CD4-positive, alpha-beta T cell treated with Interleukin-12 subunit alpha and Interleukin-12 subunit beta, for 1 hour (primary cell): ENCODE measurements at places on chromosomes 6 and 20.

DNA sequence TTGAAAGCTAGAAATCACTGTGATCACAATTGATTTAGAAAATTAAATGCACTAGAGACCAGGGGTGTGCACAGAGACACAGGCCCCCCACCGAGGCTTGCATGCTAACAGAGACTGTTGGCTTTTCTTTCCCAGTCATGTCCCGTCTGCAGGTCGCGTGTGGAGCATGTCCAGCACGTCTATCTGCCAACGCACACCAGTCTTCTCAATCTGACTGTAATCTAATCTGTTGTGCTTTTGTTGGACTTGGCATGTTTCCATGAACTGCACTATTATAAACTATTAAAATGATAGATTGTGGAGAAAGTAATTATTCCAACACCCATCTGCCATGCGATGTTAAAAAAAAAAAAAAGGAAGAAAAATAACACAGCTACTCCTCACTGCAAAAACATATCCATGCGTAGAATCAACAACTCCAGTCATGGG is 17.7 kb downstream of the MYLIP start:
- DNase-seq = no peak

- DNase-seq = no peak
These were observed 27.2 kb downstream of the SLC16A10 start for GRCh38 chr6:111114482-111114881.

DNA sequence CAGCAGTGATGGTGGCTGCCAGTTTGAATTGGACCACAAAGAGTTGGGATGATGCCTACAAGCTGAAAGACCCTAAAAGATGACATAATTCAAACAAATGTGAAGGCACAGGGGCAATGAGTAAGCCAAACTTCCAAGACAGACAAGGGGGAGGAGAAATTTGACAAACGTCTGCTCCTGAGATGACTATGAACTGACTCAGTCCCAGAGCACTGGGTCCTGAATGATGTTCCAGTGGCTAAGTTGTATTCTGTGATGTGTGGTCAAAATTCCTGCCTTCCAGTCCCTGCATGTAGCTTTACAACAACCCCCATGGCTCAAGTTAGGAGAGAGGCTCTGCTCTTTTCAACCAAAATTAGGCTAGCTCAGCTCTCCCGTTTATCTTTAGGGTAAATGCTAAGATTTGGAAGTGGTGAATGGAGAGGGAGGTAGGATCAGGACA is 86.1 kb upstream of the SIRPA start:
- DNase-seq = no peak

DNA sequence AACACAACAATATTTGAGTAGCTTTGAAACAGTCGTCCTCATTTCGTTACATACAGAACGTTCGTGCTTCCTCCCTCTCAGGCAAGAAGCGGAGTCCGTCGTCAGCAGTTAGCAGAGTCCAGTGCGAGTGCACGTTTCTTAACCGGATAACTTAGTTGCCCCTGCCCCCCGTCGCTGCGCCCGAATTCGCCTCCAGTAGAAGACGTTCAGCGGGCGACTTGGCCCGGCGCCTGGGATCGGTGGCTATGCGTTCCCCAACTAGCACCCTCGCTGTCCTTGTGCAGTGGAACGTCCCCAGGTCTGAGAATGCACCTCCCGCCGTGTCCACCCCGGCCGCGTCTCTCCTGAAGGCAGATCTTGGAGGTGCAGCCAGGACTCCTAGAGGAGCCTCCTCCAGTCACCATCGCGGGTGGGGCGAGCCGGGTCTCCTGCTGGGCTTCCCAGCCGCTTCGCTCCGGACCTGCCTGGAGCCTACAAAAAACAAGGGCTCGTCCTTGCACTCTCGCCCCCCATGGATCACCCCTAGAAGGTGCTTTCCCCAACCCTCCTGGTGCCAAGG is 910 bp upstream of the PCSK2 start:
- DNase-seq = no peak

- DNase-seq = no peak
These were observed 204.6 kb upstream of the HEY2 start for GRCh38 chr6:125544819-125545218.

GRCh38 chr6:5063617-5064016 is 21.5 kb upstream of the PPP1R3G start:
- DNase-seq = no peak

DNA sequence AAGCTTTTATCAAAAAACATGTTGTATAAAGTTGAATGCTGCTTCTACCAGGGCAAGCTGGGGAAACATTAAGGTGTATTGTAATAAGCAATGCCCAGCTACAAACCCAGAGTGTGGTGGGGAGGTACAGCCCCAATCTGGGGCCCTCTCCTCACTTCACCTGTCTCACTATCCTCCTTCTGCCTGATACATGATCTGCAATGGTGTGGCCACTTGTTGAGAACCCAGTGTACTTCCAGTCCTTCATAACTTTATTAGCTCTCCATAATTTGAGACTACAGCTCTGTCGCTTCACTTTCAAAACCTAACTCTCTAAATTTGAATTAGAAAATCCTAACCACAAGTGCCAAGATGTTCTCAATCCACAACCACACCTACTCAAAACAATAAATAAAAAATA is 84.9 kb downstream of the EPB41L2 start:
- DNase-seq = no peak
